Left renal cortex interstitium (tissue), 4 donors: ENCODE measurements at places on chromosomes 16 and 17.

GRCh38 chr17:924711-925475 lies 54.7 kb downstream of the NXN start:
- DNase-seq, result no peak

- DNase-seq, result no peak
Measured at GRCh38 chr16:66489385-66489784, 60.5 kb downstream of the TK2 start.

DNA sequence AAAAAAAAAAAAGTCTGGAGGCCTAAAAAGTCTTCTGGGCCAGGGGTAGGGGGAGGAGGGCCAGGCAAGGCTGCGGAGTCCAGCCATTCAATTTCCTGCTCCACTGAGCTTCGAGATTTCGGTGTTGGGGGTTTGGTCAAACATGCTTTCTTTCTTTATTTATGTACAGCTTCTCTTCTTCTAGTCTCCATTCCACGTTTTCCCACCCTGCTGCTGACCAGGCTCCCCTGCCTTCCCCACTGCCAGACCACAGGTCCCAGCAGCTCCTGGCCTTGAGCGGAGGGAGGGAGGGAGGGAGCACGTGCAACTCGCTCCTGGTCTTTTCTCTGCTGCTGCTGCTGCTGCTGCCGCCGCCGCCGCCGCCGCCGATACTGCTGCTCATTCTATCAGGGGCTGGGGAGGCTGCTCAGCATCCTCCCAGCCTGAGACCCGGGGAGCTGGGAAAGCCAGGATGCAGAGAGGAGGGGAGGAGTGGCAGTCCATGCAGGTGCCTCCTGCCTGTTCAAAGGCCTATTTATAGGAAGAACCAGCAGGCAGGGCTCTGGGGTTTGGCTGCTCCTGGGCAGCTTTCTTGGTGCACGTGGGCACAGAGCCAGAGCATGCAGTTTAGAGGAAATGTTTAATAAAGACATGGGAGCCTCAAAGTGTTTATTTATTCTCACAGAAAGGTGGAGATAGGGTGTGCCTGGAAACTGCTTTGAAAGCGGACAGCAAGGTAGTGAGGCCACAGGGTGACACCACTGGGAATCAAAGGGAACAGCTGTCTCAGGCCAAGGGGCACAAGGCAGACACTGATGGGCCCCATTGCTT lies 23.4 kb upstream of the ZFHX3 start:
- no peak for DNase-seq

DNA sequence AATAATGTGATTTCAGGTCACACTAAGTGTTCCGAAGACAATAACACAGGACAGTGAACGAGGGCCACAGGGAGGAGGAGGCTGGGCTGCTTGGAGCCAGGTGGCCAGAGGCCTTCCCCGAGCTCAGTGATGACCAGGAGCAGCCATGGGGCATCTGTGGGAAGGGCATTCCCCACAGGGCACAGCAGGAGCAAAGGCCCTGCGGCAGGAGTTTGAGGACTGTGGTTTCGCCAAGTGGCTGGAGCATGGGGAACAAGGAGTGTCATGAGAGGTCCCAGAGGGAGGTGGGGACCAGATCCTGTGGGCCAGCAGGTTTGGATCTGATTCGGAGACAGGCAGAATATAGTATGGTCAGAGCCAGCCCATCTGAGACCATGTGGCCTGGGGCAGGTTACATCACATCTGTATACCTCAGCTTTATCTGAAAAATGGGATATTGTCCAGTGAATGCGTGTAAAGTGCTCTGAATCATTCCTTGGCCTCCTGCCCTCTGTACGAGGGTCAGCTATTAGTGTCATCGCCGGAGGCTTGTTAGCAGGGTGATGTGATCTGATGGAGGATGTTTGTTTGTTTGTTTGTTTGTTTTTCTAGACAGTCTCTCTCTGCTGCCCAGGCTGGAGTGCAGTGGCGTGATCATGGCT lies 176.8 kb downstream of the KATNIP start:
- no peak for DNase-seq

- DNase-seq, result no peak
Measured at GRCh38 chr16:47865337-47865855, 290.4 kb downstream of the ABCC12 start.

DNA sequence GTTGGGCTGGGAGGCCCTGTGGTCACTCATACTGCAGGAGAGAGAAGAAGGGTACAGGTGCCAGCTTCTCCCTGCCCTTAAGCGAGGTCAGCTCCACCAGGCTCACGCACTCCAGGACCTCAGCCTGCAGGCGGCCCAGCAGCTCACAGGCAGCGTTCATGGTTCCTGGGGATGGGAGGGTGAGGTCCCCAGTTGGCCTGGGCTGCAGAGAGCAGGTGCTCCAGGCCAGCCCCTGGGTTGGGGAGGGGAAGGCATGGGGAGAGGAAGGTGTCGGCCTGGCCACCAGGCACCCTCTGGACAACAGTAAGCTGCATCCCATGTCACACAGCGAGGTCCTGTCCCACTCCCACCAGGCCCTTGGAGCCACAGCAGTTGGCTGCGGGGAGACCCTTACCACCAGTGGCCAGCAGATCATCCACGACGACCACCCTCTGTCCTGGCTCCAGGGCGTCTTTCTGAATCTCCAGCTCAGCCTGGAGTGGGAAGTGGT lies 2.0 kb downstream of the APRT start:
- no peak for DNase-seq

DNA sequence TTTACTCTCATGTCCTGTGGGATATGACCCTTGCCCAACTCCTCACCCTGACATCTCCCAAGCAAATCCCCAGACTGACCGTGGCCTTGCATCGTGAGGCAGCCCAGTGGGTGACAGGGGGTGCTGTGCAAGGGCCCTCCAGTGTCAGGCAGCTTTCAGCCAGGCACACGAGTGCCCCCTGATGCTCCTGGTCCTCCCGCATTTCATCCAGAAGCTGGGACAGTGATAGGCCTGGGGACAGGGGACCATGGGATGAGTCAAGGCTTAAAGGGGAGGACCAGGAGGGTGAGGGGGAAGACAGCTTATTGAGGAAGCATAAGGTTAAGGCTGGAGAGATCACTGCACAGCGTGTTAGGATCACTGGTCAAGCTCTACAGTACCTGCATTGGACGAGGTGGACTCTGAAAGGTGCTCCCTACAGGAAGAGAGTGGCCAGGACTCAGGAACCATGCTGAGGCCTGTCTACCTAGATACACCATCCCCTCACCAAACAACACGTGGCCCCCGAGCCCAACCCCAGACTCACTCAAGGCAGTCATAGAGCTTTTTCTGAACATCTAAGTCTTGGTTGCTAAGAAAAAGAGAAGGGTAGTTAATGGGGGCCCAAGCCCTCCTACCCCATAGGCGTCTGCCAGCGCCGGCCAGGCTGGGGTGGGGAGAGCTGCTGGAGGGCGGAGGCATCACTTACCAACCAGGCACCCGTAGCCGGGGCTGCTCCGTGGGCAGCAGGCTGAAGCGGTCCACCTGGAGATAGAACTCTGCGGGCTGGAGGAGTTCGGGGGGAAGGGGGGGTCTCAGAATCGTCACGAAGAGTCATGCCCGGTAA lies 998 bp downstream of the ACD start:
- no peak for DNase-seq

- DNase-seq, result no peak
Measured at GRCh38 chr17:6668727-6669425, 17.3 kb downstream of the C17orf100 start.

DNA sequence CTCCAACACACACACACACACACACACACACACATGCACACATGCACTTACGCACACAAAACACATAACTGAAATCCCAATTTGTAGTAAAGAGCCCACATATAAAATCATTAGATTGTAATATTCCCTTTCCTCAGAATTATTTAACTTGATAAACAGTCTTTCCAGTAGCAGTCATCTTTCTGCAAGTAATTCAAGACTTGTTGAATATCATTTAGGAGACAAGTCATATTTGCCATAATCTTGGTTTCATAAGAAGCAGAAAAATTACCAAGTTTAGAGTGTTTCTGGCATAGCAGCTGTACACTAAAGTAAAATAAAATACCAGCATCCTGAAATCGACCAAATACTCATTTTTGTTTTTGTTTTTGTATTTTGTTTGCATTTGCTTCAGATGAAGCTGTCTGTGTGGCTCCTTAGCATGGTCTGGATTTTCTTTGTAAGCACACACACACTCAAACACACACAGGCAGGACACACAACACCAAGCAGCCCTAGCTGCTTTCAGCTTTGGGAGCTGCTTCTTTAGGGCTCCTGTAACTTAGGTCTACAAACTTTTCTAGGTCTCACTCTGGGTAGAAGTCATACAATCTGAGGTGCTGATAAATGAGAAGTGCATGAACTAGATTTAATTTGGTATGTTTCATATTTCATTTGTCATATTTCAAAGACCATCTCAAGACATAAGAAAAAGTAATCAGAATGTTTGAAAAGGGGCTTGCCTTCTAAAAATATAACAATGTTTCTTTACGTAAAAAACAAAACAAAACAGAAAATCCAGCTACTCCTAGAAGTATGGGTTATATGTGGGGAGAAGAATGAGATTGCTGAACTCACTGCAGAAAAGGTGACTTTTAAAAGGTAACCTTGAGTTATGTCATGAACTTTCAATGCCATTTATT lies 3.0 kb downstream of the SALL1 start:
- DNase-seq, result peak; percentile 76

DNA sequence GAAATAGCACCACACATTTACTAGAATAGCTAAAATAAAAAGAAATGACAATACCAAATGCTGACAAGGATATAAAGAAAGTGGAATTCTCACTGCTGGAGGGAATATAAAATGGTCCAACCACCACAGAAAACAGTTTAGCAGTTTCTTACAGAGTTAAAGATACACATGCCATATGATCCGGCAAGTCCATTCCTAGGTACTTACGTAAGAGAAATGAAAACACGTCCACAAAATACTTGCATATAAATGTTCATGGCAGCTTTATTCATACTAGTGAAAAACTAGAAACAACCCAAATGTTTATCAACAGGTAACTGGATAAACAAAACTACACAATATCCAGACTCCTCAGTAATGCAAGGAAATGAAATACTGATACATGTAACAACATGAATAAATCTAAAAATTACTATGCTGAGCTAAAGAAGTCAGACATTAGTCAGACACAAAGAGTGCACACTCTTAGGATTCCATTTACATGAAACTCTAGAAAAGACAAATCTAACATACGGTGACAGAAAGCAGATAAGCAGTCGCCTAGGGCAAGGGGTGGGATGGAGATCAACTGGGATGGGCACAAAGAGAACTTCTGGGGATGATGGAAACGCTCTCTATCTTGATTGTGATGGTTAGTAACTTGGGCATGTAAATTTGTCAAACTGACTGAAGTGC lies 76.4 kb downstream of the SMG6 start:
- DNase-seq, result no peak

DNA sequence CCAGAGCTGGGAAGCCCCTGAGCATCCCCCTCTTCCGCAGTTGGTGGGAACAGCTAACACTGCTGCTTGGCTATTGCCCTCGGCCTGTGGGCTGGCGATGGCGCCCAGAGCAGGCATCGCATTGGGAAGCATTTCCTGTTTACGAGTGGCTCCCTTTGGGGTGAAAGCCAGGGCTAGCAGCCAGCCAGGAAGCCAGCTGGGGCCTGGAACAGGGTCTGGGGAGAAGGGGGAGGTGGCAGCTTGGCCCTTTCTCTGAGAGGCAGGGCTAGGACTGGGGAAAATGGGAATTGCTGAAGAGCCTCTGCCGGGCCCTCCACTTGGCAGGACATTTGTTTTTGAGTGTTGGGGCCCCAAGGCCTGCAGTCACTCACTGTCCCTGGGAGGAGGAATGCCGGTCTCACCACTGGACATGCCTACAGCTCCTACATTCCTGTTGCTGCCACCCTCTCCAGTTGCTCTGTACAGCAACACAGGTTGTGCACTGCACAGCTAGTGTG lies 2.4 kb upstream of the MTSS2 start:
- DNase-seq, result no peak

DNA sequence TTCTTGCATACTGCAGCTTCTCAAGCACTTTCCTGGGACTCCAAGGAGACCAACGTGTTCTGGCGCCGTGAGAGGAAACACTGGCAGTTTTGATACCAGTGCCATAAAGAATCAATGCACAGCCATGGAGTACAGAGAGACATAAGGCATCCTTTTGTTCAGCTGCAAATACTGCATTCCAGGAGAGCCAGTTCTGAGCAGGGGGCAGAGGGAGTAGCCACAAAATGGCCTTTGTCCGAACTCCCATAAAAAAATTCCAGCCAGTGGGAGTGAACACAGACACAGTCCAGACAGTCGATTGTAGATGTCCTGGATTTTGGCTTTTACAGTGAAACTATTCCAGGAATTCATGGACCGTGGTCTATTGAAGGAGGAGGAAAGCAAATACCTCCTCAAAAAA lies 36.2 kb upstream of the TEKT3 start:
- peak; percentile 31 for DNase-seq

GRCh38 chr16:88010343-88010967 lies 59.2 kb downstream of the BANP start:
- no peak for DNase-seq

DNA sequence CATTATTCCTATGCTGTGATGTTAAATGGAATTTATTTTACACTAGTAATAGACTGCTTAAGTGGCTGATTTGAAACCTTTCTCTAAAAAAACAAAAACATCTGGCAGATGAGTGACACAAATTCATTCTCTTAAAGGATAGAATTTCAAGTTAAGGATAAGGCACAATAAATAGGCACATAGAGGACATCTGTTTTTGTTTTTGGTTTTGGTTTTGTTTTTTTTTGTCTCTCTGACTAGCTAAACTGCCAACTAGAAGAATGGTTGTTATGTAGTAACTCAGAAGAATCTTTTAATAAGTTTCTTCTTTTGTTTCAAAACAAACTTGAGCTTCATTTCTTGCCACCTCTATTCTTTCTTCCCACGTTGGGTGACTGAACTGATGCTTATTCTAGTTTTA lies 5.1 kb upstream of the VPS4A start:
- no peak for DNase-seq

DNA sequence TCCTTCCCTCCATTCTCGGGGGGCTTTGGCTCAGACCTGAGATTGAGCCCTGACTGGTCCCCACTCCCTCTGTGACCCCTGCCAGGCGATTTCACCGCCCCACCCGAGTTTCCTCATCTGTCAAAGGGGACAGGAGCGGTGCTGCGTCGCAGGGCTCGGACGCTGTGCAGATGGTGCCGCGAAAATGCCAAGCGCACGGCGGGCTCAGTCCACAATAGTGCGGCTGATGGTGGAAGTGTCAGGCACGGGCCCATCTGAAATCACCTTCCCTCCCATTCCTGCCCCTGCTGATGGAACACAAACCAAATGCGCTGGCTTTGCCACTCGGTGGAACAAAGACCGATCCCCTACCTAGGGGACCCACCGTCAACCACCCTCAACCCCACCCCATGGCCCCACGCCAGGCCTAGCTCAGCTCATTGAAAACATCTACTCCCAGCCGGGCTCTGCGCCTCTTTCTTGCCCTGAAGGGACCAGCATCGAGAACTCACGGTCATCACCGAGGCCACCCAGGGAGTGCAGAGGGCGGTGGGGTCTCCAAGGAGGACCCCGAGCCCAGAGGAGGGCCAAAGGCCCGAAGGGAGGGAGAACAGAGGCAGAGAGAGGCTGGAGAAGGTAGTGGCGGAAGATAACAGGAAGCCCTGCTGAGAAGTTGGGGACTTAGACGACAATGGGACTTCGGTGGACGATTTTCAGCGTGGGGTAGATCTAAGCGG lies 1.4 kb downstream of the CARHSP1 start:
- DNase-seq, result no peak

- DNase-seq, result no peak
Measured at GRCh38 chr16:85010446-85010930, 847 bp downstream of the ZDHHC7 start.

GRCh38 chr17:68390888-68391545 lies 66.3 kb downstream of the WIPI1 start:
- DNase-seq, result no peak

- DNase-seq, result no peak
Measured at GRCh38 chr17:29157310-29157709, 22.9 kb downstream of the MYO18A start.
